Osteocyte (in vitro differentiated cells): ENCODE measurements at places on chromosomes 12 and 14. TPM values are rescaled to one million over a fixed set of nuclear protein-coding genes. Genes with fewer than 3 reads are reported as not detected.

GRCh38 chr12:116498471-116498870, 60.7 kb upstream of the MAP1LC3B2 start:
- no peak for DNase-seq

DNA sequence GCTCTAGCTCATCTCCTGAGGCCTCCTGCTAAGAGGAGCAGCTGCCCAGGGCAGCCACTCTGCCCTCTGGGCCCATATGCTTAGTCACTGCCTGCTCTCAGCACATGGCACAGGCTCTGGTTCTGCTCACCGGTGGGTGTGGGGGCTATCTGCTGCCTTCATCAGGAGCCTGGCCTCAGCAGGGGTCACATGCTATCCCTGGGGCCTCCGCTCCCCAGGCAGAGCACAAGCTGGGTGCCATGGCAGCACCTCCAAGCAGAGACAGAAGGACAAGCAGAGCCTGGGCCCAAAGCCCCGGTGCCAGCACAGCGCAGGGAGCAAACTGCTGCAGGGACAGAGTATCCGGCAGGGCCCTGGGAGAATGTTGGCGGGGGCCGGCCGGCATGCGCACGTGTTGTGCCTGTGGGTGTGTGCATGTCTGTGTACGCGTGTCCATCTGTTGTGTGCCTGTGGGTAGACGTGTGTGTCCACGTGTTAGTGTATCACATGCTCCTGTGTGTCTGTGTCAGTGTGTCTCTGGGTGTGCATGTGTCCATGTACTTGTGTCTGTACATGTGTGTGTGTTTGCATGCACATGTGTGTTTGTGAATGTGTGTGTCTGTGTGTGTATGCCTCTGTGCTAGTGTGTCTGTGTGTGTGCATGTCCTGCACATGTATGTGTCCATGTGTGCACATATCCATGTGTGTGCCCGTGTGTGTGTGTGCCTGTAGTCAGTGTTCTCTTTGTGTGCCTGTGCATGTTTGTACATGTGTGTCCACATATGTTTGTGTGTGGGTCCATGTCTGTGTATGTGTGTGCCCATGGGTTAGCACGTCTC, 326.9 kb downstream of the TMEM121 start:
- DNase-seq, result no peak

DNA sequence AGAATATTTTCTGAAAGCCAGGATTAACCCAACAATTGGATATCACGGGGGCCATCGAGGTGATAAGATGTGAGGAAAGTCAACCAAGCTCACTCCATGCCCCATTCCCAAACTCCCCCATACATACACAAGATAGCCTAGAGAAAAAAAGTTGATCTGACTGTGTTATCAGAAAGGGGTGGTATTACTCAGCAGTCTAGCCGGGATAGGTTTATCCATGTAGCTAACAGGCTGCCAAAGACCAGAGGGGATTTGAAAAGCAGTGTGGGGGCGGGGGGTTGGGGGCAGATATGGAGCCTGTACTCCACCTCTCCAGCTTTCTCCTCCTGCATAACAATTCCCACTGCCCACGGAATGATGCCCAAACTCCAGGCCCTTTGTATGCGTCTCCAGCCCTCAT, 13.2 kb upstream of the MAP1LC3B2 start:
- no peak for DNase-seq

DNA sequence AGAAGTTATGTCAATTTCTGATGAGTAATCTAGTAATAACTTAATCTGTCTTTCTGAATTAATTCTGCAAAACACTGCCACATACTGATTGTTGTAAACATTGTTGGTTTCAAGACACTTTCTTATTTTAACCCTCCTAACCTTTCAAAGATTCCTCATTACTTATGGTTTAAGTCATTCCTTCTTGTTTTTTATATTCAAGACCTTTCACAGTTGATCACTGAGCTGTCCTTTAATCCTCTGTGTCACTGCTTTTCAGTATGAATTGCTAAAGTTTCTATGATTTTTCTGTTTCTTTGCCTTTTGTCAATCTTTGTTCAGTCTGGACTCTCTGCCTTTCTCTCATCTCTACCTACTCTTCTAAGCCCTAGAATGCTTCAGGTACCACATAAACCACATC, 164.7 kb downstream of the RAD51B start:
- no peak for DNase-seq

TMEM30B gene
- 1.2 and 1.3 TPM in 2 replicates for total RNA-seq

DNA sequence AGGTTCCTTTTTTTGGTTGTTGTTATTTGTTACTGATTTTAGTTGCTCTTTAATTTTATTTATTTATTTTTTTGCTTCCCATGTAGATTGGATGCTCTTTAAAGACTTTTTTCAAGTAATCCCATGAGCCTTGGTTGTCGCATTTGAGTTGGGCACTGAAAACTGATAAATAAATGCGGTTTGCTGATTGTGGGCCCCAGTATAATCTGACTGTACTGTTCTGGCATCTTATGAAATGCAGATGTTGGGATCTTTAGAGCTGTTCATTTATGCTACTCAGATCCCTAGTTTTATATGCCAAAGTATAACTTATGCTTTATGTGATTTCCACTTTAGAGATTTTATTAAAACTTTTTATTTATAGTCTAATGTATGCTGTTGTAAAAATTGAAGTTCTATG, 33.3 kb downstream of the WNK1 start:
- DNase-seq, result no peak

DNA sequence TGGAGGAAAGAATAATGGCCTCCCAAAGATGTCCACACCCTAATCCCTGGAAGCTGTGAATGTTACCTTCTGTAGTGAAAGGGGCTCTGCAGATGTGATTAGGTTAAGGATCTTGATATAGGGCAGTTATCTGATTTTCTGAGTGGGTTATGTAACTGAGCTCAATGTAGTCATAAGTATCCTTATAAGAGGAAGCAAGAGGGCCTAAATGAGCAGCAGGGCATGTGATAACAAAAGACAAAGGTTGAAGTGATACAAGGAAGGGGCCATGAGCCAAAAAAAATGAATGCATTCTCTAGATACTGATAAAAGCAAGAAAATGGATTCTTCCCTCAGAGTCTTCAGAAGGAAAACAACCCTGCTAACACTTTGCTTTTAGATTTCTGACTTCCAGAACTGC, 78.8 kb downstream of the OSBPL8 start:
- DNase-seq, result no peak

DNA sequence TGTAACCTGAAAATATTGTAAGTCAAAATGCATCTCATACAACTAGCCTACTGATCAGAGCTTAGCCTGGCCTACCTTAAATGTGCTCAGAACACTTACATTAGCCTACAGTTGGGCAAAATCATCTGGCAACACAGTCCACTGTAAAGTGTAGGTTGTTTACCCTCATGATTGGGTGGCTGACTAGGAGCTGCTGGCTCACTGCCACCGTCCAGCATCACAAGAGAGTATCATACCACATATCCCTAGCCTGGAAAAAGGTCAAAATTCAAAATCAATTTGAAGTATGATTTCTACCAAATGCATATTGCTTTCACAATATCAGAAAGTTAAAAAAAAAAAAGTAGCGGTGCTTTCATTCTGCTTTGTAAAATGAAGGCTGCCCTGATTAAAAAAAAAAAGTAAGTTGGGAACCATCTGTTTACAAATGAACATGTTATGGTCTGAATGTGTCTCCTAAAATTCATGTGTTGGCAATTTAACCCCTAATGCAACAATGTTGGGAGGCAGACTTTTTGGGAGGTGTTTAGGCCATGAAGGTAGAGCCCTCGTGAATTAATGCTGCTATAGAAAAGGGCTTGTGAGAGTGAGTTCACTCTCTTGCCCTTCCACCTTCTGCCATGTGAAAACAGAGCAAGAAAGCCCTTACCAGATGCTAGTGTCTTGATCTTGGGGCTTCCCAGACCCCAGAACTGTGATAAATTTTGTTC, 211.8 kb downstream of the PPM1H start:
- DNase-seq, result no peak

CLEC4D gene
- not detected in 2 replicates for total RNA-seq
